Germinal center (tissue), 1 donor: ENCODE measurements at places on chromosomes 1 and 21.

GRCh38 chr1:198909973-198910372 lies 271.1 kb downstream of the PTPRC start:
- no peak for DNase-seq

GRCh38 chr1:234698686-234699085 lies 88.7 kb upstream of the IRF2BP2 start:
- no peak for DNase-seq

- DNase-seq = no peak
These were observed 89.5 kb downstream of the XCL2 start for GRCh38 chr1:168454211-168454815.

GRCh38 chr1:169318536-169319244 lies 48.9 kb downstream of the NME7 start:
- no peak for DNase-seq

DNA sequence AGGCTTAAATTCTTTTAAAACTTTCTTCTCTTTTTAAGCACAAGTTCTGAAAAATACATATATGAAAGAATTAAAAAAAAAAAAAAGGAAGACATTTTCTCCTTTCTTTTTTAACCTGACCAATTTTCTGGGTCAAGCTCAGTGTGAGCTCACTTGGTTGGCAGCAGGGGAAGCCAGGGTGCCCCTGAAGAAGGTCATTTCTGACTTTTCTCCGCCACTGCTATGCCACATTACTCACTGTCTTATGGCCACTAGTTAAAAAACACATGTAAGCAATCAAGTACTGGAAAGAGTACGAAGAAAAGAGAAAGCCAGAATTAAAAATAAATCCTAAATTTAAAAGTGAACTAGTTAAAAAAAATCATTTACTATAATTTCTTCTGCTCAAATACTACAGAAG lies 275.0 kb downstream of the NEGR1 start:
- DNase-seq = no peak

DNA sequence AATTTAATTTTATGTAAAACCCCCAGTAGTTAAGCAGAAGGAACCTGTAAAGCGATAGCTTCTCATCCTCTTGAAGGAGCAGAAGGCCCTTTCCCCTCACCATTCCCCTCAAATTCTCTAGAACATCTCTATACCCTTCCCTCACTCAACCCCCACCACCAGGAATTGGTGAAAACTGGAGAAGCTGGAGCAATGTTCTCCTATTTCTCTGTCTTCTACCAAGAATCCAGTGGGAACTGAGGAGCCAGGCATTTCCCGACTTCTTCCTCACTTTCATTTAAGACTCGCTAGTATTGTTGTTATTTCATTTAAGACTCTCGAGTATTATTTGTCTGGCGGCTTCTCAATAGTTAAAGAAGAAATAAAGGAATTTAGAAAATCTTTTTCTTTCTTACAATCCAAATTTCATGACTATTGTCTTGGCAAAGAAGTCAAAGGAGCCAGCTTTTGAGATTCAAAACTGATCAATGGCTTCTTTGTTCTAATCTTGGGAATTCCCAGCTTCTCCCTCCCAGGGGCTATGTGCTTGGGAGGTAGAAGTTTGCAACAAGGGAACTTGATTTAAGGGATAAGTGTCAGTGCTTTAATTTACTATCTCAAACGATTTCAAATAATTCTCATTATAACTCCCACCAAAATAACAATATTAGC lies 253.3 kb upstream of the ADGRL2 start:
- DNase-seq = no peak

DNA sequence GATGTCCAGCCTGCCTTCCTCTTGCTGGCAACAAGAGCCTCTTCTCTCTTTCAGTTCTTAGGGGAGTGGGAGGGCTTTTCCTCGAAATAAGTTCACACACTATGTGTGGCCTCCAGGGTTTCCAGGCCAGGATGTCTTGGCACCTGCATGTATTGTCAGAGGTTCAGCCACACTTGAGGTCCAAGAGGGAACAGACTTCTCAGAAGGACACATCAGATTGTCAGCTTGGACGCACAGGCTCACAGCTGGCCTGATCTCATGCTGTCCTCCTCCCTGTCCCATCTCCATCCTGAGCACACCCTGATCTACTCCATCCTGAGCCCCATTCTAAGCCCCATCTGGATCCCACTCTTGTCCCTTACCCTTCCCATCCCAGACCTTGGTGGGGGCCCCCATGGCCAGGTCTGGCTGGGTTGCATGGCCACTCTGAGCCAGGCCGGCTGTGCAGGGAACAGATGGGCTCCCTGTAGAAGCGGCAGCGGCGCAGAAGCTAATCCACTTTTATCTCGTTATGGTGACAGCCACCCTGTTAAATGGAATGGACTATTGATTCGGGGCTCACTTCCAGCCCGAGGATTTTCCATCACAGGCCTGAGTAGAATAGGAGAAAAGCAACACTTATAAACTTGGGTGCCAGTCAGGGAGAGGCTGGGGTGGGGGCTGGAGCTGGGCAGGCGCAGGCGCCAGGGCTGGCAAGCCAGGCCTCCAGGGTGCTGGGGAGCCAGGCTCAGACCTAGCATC lies 85.1 kb upstream of the CSF3R start:
- no peak for DNase-seq

DNA sequence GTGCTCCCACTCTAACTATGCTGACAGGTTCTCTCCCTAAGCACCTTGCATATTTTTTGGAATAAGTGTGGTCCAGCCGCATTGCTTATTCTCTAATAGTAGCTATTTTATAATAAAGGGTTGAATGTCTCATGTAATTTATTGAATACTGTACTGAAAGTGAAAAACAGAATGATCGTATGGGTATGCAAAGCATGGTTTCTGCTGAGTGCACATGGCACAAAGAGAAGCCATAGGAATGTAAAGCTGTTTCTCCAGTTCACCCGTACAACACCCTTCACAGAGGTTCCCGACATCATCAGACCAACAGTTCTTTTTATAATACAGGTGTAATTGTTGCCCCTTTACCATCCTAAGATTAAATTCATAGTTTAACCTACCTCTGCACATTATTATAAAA lies 8.9 kb upstream of the HAO2 start:
- DNase-seq = no peak

- no peak for DNase-seq
These were observed 386.7 kb upstream of the ESRRG start for GRCh38 chr1:217109928-217110327.

DNA sequence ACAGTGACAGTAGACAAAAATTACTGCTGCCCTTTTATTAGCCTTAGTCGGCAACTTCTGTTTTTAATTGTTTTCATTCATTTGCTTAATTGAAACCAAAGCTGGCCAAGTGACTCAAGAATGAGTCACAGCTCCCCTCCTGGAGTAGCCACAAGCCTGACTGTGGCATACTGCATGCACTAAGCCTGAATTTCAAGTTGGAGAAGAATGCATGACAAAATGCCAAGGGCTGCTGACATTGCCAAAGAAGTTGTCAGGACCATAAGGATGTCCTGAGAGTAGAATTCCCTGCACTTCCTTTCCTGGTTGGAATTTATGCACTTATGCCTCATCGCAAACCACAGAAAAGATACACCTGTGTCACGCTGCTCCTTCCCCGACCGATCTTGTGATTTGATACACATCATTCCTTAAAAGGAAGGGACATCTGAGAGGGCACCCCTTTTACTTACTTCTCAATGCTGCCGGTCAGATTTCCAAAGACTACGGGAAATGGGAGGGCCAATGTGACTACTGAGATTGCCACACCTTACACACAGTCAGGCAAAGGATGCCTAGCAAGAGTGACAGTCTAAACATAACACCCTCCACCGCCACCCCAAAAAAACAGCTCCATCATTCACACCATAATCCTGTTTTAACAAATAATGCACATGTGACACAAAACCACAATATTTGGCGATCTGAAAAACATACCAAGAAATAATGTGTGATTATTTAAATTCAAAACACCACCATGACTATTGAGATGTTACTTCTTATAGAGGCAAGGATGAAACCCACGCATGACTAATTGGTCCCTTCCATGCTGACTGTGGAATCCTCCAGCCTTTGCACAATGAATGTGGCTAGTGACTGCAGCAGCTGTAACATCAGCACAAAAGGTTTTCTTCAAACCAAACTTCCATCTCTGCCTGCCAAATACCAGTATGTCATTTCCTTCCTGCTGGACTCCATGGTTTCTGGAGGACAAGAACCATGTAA lies 28.2 kb downstream of the VAV3 start:
- DNase-seq = peak; percentile 46

DNA sequence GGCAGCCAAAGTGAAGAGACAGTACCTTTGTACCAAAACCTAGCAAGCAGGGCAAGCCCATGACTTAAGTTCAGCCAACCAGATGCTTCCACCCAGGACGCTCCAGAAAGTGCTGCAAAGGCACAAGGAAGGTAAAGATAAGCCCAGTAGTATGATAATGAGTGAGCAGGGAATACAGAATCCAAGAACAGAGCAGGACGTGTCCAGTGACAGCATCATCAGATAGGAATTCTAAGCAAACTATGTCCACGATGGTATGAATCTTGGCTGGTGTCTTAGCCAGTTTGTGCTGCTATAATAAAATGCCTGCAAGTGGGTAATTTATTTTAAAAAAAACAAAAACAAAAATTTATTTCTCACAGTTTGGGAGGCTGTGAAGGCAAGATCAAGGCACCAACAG lies 13.6 kb downstream of the GJA4 start:
- no peak for DNase-seq

DNA sequence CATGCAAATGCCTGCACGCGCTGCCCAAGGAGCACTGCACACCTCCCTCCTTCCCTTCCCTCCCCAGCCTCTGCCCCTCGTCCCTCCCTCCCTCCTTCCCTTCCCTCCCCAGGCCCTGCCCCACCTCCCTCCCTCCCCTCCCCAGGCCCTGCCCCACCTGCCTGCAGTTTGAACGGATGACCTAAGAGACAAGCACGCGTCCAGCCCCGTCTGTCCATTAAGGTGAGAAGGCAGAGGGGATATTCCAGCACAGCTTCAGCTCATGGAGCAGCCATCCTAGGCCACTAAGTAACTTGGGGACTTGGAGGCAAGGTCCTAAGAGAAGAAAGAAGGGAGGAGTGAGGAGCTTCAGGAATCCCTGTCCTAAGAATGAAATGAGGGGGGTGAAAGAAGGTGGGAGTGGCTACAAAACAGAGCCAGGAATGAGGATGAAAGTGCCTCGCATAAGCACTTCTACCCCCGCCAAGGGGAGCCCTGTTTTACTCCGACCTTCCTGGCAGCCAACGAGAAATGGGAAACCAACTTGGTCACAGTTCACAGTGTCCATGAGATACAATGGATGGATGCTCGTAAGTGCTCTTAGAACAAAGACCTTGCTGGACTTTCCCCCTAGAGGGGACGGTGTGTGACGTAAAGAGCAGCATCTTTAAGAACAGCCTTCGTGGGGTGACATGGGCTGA lies 21.3 kb upstream of the EFHD2 start:
- no peak for DNase-seq

DNA sequence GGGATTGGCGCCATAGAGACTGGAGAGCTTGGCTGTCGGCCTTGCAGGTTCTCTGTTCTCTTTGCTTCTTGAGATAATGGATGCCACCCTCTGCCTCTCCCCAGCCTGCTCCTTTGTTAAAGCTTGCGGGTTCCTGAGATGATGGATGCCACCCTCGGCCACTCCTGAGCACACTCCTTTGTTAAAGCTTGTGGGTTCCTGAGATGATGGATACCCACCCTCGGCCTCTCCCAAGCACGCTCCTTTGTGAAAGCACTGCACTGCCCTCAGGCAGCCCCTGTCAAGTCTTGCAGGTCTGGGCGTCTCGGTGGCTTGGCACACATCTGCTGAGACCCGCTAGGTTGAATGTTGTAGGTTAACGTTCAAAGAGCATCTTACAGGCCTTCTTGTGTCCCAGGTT lies 76.5 kb downstream of the SCCPDH start:
- DNase-seq = no peak

DNA sequence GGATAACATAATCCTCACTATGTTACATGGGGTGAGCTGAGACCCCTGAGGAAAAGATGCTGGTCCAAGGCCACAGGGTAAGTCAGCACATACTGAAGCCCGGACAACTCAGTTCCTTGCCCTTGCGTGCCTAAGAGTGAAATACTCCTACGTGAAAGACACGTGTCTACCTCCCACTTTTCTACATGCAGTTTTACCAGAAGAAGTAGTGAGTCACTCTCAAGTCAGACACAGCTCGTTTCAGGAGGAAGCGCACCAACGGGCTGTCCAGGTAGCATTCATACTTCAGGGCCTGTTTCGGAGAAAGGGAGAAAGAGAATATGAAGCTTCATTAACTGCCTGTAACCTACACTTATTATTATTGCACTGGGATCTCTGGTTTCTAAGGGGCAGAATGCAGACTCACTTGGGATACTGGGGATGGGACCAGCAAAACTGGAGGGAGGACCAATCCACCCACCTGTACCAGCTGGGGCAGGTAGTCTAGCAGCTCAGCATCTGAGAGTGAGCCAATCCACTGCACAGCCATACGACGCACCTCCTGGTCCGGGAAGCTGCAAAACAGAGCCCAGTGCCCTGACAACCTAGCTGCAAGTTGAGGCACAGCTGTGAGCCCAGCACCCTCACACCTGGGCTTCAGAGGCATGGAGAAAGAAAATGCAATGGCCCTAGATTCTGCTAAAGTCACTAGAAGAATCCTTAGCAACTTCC lies 32.4 kb upstream of the PPP1R15B start:
- DNase-seq = no peak

DNA sequence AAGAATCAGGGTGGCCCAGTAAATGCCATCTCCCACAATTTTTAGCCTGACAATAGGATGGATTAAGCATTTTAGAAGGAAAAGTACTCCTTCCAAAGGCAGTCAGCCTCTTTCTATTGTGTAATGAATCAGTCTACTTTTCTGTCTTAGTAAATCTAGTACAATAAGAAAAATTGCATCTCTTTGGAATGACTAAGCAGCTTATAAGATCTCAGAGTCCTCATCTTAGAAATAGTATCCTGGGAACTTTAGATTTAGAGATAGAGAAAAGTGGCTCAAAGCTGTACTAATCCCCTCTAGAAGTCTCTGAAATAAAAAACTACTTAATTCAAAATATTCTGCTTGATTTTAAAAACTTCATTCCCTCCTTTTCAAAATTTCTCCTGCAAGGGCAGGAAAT lies 81.4 kb downstream of the SLC44A5 start:
- DNase-seq = no peak

GRCh38 chr1:208271236-208271635 lies 27.1 kb upstream of the PLXNA2 start:
- DNase-seq = no peak

DNA sequence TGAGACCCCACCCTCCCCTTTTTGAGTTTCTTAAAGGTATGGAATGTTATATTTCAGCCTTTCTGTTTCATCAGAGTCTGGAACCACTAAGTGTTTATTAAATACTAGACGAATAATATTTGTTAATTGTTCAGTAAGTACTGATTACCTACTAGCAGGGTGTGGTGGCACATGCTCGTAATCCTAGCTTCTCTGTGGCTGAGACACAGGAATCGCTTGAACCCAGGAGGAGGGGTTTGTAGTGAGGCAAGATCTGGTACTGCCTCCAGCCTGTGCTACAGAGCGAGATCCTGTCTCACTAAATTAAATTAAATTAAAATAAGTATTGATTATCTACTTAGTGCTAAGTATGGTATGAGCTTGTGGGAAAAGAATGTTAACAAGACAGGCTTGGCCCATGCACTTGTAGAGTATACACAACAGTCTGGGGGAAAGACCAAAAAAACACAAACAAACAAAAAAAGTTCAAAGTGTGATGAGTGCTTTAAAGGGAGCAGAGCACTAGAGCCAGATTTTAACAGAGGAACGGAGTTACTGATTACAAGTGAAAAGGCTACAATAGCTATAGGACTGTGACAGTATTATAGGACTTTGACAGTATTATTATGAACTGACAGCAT lies 2.4 kb downstream of the CEPT1 start:
- DNase-seq = no peak

GRCh38 chr1:233132445-233132844 lies 163.1 kb downstream of the PCNX2 start:
- DNase-seq = no peak

GRCh38 chr1:166700696-166701095 lies 138.6 kb upstream of the POGK start:
- DNase-seq = no peak
